ENCODE measurements at places on chromosomes 6 and 20.

GRCh38 chr20:62548471-62548870 is 72.7 kb upstream of the GATA5 start:
- no peak for DNase-seq

GRCh38 chr6:43475516-43475915 is 1.9 kb upstream of the TJAP1 start:
- DNase-seq = no peak

DNA sequence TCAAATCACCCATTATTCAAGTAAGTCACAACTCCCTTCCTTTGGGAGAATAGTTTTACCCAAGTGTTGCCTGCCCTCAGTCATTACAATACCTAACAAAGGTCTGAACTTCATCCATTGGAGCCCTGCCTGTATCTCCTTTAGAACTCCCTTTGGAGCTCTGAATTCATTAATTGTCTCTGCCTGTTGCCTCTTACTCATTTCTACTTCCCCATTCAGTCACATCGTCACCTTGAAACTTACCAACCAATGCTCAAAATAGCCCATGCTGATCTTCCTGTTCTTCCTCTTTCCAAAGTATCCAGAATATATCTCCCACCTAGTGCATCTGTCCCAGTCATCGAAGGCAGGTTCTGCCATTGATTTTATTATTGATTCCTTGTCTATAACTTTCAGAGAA is 120.7 kb upstream of the ADGRF1 start:
- peak; percentile 11 for DNase-seq

- DNase-seq = no peak
Observed at GRCh38 chr6:31969712-31970603, 2.0 kb downstream of the DXO start.

GRCh38 chr6:116156405-116157326 is 30.7 kb upstream of the COL10A1 start:
- no peak for DNase-seq

DNA sequence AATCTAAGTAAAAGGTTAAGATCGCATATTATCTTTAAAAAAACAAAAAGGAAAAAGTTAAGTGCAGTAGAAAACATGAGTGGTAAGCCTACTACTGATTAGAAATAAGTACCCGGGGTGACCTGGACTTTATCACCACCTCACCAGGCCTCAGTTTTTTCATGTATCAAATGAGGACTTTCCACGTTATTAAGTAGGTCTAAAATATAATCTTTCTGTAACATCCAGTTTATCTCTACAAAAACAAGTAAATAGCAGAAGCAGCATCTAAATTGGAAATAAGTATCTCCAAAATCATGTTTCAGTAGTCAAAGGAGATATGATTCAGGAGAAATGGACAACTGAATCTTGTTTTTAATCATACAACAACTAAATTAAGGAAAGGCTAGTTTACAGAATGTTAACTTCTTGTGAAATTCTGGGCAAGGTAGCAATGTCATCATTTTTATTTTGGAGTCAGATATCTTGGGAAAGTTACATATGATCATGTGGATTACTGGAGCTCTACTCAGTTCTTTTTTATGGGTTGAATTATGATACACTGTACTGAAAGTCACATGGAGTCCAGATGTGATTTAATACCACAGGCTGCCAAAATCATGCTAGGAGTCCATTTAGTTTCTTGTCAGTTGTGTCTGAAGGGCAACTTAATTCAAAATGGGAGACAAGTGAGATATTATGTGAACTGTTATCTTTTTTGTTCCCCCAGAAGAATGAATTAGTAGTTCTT is 114.7 kb upstream of the PRL start:
- DNase-seq = no peak

GRCh38 chr6:131391116-131391515 is 181.9 kb upstream of the ARG1 start:
- DNase-seq = no peak

GRCh38 chr20:20259533-20259932 is 108.4 kb upstream of the INSM1 start:
- no peak for DNase-seq

- no peak for DNase-seq
Observed at GRCh38 chr20:23233341-23233740, 117.2 kb upstream of the NXT1 start.

- peak; percentile 20 for DNase-seq
Observed at GRCh38 chr20:51326201-51326819, 216.2 kb downstream of the NFATC2 start.

DNA sequence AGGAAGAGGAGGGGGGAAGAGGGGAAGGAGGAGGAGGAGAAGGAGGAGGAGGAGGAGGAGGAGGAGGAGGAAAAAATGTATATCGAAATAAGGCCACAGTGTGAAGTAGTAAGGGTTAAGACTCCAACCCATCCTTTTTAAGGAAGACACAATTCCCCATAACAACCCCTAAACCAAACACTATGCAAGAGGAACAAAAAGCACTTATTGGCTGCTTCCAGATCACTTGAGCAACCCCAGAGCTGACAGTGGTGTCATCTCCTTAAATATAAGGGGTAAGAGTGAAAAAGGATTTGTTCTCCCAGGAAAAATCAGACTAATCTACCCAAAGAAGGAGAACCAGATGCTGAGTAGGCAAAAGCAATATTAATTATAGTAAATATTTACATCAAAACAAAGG is 169.1 kb upstream of the SASH1 start:
- DNase-seq = no peak

DNA sequence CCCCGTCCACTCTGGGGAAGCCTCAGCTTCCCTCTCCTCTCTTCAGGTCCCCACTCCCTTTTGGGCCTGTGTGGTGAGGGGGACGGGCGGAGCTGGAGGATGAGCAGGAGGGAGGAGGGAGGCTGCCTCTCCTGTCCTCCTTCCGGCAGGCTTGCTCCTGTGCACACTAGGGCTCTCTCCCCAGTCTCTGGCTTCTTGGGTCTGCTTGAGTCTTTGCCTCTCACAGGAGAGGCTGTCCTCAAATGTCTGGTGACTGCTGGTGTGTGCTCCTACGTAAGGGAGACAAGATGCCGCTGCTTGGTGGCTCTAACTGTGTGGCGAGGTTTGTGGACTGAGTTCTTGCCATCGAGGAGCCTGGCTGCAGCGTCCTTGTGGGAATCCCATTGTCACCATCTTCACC is 8.8 kb upstream of the SMOC2 start:
- DNase-seq = no peak

- DNase-seq = no peak
Observed at GRCh38 chr6:138026342-138026741, 80.9 kb downstream of the PERP start.

GRCh38 chr20:11204926-11205768 is 531.3 kb upstream of the JAG1 start:
- peak; percentile 62 for DNase-seq

DNA sequence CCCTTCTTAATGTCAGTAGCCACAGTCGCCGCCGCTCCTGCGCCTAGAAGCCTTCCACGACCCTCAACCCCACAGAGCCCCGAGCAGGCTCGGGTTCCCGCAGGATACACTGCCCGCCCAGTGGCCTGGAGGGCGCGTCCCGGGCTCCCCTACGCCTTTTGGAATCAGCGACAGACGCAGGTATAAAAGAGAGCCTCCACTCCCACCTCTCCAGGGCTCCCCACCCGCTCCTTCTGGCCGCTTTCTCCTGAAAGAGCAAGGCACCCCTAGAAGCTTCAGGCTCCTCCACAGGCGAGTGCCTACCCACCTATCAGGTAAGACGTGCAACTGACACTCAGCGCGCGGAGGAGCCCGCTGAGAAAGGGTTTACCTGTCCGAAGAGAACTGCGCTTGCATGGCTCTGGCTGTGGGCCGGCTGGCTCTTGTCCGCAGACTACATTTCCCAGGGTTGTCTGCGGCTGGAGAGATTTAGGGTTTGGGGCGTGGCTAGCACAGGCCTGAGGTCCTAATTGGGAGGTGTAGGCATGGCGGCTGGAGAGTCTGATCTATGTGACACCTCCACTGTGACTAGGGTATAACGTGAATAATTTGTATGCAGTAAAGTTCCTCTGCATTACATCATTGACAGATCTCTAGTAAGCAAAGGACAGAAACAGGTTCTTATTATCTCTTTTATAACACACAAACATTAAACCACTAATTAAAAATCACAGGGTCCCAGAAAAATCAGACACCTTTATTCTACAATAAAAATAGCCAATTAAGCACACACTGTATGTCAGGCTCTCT is 13.5 kb upstream of the ZNF391 start:
- peak; percentile 68 for DNase-seq

DNA sequence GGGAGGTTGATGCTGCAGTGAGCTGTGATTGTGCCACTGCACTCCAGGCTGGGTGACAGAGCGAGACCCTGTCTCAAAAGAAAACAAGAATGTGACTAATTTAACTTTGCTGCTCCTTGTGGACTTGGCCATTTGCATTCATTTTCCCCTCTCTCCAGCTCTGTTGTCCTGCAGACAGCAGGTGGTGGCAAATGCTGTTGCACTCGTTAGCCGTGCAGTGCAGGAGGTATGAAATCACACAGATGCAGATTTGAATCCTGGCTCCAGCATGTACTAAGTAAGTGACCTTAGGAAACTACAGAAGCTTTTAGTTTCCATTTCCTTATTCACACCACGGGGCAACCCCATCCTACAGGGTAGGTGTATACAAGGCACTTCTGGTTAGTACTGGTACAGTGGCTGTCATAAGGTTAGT is 9.6 kb upstream of the BEND3 start:
- no peak for DNase-seq

Measured in globus pallidus (tissue), 1 donor.